ENCODE measurements at places on chromosomes 11 and 22.

- DNase-seq, result no peak
Observed at GRCh38 chr11:83778596-83778995, 492.4 kb upstream of the CCDC90B start.

GRCh38 chr11:107804971-107805370, 53.6 kb downstream of the SLC35F2 start:
- DNase-seq, result no peak

DNA sequence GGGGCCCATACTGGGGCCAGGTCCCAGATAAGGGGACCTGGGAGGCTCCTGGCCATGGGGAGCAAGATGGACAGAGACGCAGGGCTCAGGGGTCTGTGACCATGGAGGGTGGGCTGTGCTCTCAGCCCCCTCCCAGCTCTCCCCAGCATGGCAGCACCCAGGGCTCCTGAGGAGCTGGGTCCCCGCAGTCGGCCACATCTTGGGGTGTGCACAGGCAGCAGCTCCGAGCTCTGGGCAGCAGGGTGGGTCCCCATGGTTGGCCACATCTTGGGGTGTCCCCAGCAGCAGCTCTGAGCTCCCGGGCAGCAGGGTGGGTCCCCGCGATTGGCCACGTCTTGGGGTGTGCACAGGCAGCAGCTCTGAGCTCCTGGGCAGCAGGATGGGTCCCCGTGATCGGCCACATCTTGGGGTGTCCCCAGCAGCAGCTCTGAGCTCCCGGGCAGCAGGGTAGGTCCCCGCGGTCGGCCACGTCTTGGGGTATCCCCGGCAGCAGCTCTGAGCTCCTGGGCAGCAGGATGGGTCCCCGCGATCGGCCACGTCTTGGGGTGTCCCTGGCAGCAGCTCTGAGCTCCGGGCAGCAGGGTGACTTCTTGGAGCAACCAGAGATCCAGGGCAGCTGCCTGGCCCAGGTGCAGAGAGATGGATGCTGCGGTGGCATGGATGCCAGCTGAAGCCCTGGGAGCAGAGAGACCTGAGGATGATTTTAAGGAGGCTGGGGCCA, 18.3 kb upstream of the MUC5B start:
- DNase-seq, result no peak

DNA sequence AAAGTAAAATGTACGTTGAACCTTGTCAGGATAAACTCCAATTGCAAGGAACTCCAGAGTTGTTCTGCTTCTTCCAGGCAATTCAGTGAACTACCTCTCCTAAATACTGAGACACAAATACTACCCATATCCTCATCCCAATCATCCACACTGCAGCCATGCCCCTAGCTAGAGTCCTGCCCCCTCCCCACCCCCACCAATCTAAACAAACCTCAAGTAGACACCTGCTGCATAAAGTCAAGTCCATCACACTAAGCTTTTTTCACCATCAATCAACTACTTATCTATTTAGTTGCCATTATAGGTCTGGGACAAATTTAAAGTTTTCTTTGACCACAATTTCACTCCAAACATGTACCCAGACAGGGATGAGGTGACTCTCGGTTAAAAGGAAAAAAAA, 93.2 kb upstream of the APOA1 start:
- no peak for DNase-seq

- DNase-seq, result no peak
Observed at GRCh38 chr22:24471570-24471969, 23.6 kb upstream of the UPB1 start.

DNA sequence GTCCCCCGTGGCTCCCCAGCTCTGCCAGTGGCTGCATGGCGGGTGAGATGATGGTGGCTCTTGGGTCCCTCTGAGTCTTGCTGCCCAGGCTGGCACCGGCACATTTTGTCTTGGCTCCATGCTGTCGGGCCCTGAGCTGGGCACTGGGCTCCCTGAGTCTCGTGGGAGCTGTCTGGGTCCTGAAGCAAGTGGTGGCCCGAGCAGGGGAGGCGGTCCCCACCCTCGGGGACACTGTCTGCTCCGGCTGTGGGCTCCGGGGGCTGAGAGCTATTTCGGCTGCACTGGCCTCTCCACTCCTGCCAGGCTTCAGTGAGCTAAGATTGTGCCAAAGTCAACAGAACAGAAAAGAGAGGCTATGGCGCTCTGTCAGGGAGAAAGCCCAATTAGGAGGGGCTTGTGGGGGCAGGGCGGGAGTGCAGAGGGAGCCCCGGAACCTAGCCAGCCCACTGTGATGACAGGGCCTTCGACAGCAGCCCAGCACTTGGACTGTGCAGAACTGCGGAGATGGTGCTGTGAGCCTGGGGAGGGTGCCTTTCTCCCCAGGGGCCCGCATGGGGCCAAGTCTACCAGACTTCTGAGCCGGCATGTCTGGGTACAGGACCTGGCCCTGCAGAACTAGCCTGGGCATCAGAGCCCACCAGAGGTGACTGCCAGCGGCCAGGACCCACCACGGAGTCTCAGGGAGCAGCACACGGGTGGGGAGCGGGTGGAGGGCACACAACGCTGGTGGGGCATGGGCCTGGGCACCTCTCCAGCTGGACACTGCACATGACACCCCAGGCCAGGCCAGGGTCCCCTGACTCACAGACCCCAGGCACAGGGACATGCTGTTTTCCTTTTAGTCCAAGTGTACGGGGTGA, 38.0 kb downstream of the RTN4R start:
- peak; percentile 24 for DNase-seq

- DNase-seq, result no peak
Observed at GRCh38 chr11:3223932-3224381, 5.3 kb upstream of the MRGPRG start.

- no peak for DNase-seq
Observed at GRCh38 chr22:22936180-22936914, 48.7 kb downstream of the IGLL5 start.

GRCh38 chr22:18077087-18077638, 627 bp upstream of the PEX26 start:
- no peak for DNase-seq

GRCh38 chr22:33573479-33573878, 346.8 kb downstream of the LARGE1 start:
- DNase-seq, result no peak

- no peak for DNase-seq
Observed at GRCh38 chr11:61343792-61344745, 11.0 kb downstream of the TKFC start.

DNA sequence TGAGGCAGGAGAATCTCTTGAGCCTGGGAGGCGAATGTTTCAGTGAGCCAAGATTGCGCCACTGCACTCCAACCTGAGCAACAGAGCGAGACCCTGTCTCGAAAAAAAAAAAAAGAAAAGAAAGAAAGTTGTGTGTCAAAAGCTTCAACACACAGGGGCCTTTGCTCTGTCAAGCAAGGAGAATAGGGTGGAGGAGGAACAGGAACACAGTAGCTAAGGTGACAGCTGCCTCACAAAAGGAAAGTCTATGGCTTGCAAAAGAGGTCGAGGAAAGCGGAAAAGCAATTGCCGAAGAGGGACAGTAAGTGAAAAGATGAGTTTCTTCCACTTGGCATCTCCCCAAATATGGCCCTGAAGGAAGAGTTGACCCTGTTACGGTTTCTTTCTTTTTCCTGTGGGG, 26.5 kb upstream of the TMA7B start:
- no peak for DNase-seq

GRCh38 chr11:77435972-77436371, 37.9 kb downstream of the PAK1 start:
- DNase-seq, result no peak

GRCh38 chr11:6656936-6657335, 1.3 kb upstream of the DCHS1 start:
- no peak for DNase-seq

GRCh38 chr11:97118614-97119200, 728.9 kb downstream of the JRKL start:
- DNase-seq, result no peak

- peak; percentile 97 for DNase-seq
Observed at GRCh38 chr11:65134952-65135632, 773 bp upstream of the SYVN1 start.

DNA sequence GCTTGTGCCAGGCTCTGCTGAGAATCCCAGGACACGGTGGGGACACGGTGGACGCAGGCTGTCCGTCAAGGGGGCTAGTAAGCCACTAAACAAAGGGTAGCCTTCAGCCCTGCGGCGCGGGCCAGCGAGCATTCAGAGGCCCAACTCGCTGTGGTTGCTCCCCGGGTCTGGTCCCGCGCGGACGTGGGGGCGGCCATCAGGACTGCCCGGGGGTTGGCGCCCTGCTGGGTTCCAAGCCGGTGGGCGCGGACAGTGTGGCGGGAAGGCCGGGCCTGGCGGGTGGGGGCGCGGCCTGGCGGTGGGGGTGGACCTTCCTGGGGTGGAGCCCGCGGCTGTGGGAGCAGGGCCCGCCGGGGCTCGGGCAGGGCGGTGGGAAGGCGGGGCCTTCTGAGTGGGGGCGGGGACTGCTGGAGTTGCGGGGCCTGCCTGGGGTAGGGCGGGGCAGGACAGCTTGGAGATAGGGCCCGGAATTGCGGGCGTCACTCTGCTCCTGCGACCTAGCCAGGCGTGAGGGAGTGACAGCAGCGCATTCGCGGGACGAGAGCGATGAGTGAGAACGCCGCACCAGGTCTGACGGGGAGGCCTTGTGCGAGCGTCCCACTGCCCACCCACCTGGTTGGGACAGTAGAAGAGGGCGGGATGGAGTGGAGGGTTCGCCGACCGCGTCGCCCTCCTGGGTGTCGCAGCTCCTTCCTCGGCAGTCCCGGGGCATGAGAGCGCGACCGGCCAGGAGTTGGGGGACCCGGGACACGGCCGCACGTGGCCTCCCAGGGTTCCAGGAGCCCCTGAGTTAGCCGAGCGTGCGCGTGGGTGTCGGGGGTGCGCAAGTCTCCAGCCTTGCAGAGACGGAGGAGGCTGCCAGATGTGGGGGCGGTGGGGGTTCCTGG, at the start of gene SERHL2:
SERHL2 (plus strand) TSS at position 482 of the 887 bp plus-strand sequence; CDS start at position 547, 65 bp downstream.
- DNase-seq, result peak; percentile 49

GRCh38 chr11:134044514-134045284, 24.2 kb upstream of the JAM3 start:
- no peak for DNase-seq

GRCh38 chr11:32469791-32470190, 34.5 kb upstream of the WT1 start:
- DNase-seq, result no peak

DNA sequence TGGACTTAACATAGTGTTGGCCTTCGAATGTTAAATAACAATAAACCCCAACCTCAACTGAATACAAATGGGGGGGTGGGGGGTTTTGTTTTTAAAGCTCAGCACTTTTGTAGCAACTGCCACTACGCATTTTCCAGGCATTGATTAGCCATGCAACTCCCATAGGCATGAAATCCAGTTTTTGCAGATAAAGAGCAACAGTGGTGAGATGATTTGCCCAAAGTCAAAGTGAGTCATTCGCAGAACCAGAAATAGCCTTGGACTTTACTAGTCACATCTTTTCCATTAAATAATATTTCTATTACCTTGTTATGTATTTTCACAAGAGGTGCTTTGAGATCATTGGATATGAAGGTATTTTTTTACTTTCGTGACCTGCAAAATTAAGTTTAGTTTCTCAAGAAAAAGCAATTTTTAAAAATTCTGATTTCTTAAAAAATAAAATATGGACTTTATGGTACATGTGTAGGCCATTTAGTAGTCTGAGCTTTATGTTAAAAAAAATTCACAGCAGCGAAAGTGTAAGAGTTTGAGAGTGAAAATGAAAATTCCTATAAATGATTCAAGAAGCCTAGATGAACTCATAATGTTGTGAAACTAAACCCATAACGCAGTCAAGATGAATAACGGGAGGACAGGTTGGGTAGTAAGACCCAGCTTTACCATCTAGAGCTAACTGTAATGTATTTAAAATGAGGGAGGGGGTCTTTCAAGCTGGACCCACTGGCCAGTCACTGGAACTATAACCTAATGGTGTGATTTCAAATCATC, 1.9 kb upstream of the PHF21A start:
- no peak for DNase-seq

GRCh38 chr11:34905666-34906065, 10.5 kb downstream of the APIP start:
- DNase-seq, result no peak

DNA sequence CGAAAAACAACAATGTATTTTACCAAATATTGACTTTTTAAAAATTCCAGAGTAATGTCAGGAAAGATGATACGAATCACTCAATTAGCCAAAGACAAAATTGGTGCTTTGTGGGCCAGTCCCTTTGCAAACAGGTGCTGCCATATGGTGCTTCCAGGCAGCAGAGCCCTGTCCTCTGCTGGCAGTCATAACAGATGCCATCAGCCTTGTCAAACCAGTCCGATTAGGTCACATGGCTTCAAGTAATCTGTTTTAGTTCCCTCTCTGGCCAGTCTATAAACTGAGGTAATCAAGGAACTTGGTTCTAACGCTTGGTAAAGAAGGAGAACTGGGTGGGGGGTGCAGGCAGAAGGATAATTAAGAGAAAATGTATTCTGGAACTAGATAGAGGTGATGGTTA, 49.1 kb upstream of the CAPRIN1 start:
- no peak for DNase-seq

GRCh38 chr11:131661132-131661531, 290.7 kb downstream of the NTM start:
- DNase-seq, result no peak

- no peak for DNase-seq
Observed at GRCh38 chr11:123301013-123301591, 106.1 kb upstream of the CLMP start.

DNA sequence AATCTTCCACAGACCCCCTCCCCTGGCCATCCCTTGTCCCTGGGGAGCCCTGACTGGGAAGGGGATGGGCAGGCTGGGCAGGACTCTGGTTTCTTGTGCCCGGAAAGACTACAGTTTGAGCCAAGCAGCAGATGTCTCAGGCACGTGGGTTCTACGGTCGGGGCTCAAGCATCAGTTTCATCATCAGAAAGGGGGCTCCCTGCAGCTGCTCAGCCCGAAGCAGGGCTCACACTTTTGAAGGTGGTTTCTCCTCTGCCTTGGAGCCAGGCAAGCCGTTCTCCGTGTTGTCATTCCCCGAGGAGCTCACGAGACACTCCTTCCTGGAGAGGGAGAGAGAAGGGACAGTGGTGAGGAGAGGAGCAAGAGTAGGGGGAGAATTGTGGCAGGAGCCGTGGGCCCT, 15.8 kb downstream of the SCN4B start:
- DNase-seq, result no peak

- DNase-seq, result no peak
Observed at GRCh38 chr11:69819541-69820070, 390 bp upstream of the FGF3 start.

DNA sequence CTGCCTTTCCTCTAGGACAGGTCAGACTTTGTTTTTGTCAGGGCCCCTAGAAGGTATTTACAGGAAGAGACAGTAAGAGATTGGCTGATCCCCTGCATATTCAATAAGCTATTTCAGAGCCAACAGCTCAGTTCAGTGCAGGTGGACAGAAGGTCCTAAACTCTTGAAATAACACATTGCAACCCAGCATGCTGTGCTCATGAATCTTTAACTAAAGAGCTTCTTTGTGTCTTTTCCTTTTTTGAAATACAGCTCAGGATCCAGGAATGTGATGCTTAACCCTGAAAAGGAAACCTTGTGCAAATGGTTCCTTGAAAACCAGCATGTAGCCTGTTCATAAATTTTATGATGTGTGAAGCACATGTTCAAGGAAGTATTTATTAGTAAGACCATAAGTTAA, 43.9 kb downstream of the BBOX1 start:
- no peak for DNase-seq

GRCh38 chr11:2945031-2945756, 16.0 kb upstream of the PHLDA2 start:
- no peak for DNase-seq

Measured in COR-L47 (cell line).